ENCODE measurements at places on chromosomes 3 and 15.

DNA sequence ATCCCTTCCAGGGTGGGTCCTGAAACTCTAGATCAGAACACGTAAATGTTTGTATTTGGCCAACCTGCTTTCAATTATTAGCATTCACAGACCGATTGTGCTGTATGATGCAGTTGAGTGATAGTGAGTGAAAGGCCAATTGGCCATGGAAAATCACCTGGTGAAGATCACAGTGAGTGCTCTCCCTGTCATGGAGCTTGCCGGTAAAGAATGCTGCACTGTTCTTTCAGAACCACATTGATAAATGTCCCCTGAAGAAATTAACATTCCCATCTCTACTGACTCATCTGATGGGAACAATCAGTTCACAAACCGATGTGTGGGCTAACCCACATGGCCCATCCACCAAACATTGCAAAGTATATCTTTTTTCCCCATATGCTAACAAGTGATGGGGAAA is 324.8 kb upstream of the TBL1XR1 start:
- DNase-seq, result no peak

GRCh38 chr3:145716519-145716918 is 444.5 kb downstream of the PLOD2 start:
- DNase-seq, result no peak

GRCh38 chr15:42084465-42085235 is 9.7 kb downstream of the PLA2G4D start:
- DNase-seq, result peak; percentile 73

DNA sequence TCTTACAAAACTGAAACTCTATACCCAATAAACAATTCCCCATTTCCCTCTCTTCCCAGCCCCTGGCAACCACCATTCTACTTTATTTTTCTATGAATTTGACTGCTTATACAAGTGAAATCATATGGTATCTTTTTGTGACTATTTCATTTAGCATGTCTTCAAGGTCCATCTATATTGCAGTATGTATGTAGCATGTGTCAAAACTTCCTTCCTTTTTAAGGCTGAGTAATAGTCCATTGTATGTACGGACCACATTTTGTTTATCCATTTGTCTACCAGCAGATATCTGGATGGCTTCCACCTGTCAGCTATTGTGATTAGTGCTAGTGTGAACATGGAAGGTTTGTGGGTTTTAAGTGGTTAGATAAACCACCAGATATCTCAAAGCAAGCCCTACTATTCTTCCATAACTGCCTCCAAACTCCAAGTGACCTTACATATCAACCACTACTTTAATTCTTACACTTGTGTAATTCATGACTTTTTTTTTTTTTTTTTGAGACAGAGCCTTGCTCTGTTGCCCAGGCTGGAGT is 134.7 kb downstream of the TMCC1 start:
- no peak for DNase-seq

DNA sequence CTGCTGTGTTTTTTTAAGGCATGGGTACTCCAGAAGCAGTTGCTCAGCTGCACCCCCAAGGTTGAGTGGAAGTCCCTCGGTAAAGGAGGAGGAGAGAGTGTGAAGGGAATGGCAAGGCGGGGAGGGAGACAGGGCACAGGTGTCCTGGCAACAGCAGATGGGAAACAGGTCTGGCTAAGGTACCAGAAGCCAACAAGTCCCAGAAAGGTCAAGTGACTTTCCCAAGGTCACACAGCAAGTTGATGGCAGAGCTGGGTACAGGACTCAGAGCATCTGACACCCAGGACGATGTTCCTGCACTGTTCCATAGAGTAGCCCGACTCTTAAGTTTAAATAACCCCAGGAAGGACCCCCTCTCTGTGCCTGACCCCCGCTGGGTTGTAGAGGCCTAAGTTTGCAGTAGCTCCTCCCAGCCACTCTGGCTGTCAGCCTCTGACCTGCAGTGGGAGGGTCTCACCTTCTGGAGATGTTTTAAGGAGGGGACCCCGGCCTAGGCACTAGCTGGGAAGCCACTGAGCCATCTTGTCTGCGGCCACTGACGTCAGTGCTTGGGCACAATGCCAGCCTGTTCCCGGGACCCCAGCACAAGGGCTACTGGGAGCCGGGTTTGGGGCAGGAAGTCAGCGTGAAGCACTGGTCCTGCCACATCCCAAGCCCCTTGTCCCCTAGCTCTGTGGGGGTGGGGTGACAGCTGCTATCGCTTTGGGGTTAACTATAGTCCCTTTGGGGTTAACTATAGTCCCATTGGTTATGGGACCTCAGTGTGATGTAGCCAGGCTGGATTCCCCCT is 10.5 kb downstream of the CSK start:
- DNase-seq, result no peak

DNA sequence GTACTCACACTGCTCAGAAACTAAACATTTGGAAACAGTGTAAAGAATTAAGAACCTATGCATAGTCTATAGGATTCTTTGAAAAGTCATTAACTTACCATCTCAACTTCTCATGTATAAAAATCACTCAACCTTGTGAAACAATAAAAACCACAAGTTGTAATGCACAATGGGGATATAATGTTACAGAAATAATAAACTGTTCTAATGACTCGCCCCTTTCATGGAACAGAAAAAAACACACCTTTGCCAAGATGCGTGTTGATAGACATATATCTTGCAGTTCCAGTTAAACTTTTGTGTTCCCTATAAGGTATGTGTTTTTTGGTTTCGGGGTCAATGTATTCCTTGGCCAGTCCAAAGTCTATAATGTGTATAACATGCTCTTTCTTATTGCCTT is 50.8 kb upstream of the PPIB start:
- DNase-seq, result no peak

DNA sequence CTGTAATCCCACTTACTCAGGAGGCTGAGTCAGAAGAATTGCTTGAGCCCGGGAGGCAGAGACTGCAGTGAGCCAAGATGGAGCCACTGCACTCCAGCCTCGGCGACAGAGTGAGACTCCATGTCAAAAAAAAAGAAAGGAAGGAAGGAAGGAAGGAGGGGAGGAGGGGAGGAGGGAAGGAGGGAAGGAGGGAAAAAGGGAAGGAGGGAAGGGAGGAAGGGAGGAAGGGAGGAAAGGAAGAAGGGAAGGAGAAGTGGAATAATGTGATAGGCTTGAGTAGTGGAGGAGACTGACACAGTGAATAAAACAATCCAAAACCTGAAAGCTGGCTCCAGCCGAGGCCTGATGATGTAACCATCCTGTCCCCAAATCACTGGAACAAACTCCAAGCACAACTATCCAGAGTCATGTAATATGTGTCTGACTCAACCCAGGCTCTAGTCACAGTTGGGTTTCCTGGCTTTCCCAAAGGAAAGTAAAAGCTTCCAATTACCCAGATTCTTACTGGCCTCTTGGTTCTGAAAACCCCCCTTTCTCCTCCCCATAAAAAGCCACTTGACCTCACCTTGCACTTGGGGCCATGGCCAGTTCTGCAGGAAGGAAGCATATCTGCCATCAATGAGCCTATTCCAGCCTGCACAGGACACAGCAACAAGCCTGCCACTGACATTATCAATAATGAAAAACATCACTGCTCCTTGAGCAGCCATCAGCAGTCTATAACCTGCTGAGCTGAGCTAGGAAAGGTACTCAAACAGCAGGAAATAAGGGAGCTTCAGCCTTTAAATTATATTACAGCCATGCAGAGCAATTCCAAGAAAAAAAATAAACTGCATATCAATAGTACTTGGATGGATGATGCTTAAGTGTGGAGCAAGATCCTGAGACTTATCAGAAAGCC is 48.3 kb downstream of the MB21D2 start:
- no peak for DNase-seq

DNA sequence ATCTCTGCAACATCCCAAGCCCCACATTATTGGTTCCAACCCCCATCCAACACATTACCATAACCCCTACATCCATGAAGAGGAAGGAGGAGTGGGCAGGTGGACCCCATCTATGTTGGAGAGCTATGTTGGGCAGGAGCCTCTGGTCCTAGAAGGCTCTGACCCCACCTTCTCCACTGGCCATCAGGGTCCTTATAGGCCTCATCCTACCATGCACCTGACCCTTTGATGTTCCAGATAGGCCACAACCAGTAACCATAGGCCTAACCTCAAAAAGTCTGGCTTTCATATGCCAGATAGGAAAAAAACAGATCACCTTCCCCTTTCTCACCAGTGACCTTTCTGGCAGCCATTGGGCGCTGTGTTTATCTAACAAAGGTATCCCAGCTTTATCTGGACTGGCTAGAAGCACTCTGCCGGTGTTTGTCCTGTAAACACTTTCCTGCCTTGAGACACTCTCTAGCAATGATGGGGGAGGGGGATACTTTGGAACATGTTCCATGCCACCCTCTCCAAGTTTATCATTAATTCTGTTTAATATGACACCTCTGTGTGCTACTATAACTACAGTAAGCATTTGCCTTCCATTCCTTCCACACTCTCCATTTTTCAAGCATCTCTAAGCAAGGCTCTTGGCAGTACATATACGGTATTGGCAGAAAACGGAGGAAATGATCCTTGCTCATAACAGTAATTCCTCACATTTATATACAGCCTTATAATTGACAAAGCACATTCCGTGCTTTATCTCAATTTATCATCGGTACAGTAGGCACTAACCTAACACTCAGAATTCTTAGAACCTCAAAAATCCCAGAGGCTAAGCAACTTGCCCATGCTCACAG is 377.1 kb downstream of the VPS13C start:
- DNase-seq, result no peak

DNA sequence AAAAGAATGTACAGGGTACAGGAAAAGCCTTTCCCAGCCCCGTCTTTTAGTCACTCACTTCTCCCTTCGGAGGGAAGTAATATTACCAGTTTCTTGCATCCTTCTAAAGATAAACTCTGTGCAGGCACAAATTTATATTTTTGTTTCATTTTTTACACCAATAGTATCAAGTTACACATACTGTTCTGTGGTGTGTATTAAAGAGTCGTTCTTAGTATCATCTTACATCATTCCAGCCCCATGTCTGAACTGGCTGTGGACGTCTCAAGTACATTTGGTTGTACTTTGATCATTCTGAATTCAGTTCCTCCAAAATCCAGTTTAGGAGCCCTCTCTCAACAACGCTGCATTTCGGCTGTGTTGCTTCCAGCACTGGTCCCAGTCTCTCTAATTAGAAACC is 68.7 kb downstream of the LMLN start:
- no peak for DNase-seq

DNA sequence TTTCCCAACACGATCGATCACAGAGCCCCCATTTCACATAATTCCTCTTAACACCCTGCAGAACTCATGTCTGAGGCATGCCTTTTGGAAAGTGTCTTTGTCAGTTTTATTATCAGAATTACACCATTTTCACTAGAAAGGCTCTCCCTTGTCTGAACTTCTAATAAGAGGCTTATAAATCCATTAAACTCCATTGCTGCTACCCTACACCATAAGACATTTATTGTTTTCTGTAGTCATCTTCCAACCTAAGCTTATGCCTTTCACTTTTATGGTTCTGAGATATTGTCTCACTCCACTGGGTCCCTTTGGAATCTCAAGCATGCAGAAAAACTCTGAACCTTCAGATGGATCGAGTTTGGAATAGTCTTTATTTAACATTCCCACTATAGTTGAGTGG is 50.2 kb upstream of the TPM1 start:
- DNase-seq, result no peak

DNA sequence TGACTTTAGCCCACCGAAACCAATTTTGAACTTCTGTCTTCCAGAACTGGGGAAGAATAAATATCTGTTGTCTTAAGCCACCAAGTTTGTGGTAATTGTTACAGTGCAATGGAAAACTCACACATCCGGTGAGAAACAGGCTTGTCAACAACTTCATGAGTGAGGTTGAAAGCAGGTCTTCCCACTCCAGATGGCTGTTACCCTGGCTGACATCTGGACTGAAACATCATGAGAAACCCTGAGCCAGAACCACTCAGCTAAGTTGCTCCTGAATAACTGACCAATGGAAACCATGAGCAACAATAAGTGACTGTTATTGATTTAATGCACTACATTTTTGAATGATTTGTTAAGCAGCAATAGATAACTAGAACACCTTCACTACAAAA is 10.3 kb downstream of the ACSBG1 start:
- DNase-seq, result no peak

DNA sequence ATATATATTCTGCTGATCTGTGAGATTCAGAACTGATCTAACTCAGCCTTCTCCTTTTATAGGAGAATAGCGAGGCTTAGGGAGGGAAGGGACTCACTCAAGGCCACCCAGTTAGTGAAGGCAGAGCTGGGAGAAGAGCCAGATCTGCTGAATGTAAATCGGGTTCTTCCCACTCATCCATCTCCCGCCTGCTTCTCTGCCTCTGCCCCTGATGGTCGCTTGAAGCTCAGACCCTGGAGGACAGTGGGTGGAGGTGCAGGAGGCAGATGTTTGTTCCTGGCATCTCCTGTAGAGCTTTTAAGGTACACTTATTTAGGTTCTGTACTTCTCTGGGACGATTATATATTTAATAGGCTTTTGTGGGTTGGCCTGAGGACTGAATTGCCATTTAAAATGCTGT is 4.3 kb downstream of the PDIA5 start:
- DNase-seq, result no peak

Measured in stimulated activated effector memory CD8-positive, alpha-beta T cell treated with anti-CD3 and anti-CD28 coated beads, Interleukin-12 subunit alpha, Interleukin-12 subunit beta, amount 100 ng/mL, for 72 hours (primary cell).